ENCODE measurements at places on chromosomes 7 and 10.
A peak's percentile ranks its signal among the peaks of the same experiment; 100 is the strongest.

DNA sequence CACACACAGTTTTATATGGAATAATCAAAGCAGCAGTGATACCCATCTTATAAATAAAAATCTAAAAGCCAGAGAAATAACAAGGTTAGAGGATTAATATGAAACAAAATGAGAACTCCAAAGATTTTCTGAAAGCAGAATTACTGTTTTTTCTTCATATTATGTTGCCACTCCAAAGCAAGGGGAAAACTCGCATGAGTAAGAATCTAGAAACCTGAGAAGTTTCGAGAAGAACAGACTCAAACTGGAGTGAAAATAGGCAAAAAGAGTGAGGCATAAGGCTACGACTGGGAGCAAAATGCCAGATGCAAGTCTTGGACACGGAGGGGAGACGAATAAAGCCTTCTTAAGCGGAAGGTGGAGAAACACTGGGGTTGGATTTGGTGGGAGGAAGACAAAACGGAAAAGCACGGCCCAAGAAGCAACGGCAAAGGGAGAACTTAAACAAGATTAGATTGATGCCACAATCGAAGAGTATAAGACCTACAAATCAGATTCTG, 923 bp downstream of the TNPO3 start:
- DNase-seq = no peak

- DNase-seq = no peak
Measured at GRCh38 chr10:17219024-17219423, 9.0 kb upstream of the VIM start.

GRCh38 chr10:103040418-103040817, 122.3 kb downstream of the CNNM2 start:
- DNase-seq = peak; percentile 13

GRCh38 chr10:102444851-102445250, 6.5 kb downstream of the C10orf95 start:
- no peak for DNase-seq

DNA sequence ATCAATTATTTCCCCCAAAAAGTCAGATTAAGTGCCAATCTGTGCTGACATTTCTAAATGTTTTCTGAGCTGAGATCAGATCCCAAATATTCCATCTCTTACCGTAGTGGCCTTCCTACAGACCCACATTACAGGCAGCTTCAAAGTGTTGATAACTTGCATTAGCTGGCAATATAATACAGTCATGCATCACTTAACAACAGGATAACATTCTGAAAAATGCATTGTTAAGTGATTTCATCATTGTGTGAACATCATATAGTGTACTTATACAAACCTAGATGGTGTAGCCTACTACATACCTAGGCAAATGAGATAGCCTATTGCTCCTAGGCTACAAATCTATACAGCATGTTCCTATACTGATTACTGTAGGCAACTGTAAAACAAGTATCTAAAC, 22.4 kb downstream of the SLC25A13 start:
- DNase-seq = no peak

DNA sequence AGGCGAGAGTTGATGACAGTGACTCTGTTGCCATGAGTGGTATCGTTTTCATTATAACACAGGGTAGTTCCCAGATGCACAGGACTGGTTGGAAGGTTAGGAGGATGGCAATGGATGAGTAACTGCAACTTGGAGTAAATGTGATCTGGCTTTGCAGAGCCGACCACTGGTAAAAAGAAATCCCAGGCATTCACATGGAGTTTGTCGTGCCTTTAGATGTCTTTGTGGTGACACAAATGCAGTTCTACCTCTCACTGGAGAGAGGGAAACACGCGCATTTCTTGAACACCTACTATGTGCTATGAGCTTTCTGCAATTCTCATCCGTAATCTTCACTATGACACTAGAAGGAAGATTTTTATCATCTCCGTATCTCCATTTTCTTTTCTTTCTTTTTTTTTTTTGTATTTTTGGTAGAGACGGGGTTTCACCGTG, 1.7 kb upstream of the MNX1 start:
- DNase-seq = no peak

- DNase-seq = no peak
Measured at GRCh38 chr10:44382131-44382858, 2.6 kb downstream of the CXCL12 start.

DNA sequence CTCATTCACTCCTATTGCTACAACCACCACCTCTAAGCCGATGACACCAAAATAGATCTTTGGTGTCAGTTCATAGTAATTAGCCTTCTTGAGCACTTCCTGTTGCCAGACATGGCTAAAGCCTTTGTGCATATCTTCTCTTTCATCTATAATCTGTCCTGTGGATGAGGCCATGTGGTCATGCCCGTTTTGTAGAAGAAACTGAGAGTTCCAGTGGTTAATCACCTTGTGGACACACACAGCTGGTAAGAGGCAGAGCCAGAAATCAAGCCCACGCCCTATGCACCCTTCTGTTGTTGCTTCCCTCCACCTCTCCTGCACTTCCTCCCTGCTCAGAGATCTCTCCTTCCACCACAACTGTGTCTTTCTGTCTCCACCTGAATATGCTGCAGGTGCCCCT, 285.1 kb upstream of the PFKP start:
- no peak for DNase-seq

- no peak for DNase-seq
Measured at GRCh38 chr7:142788303-142789289, 17.8 kb downstream of the PRSS2 start.

- DNase-seq = no peak
Measured at GRCh38 chr10:99555825-99556523, 23.2 kb downstream of the NKX2-3 start.

DNA sequence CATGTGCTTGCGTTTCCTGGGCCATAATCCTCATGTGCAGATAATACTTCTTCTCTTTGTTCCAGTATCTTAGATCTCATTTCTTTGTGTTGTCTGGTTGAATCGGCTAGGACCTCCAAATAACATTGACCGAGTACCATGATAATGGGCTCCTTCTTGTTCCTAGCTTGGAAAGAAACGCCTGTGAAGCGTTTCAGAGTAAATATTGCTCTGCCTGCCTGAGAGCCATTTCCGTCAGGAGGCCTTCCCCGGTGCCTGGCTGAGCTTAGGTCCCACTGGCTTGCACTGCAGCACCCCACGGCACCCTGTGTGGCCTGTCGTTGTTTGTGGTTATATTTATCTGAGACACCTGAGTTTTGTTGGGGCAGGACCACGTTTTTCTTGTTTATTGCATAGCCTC, 17.7 kb downstream of the FOXK1 start:
- DNase-seq = no peak

DNA sequence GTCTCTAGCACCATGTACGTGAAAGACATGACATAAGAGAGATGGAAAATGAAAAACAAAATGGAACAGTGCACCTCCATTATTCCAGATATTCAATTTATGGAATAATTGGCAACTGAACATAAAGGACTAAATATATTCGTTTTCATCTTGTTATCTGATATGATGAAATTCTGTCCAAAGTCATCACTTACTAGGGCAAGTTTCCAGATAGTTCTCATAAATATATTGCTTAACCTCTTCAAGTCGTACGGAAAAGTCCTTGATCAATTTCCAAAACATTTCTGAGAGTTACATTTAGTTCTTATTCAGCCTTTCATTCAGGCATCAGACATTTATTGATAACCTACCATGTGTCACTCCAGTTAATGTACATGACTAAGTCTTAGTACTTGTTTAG, 185.2 kb downstream of the HGF start:
- DNase-seq = no peak

- DNase-seq = peak; percentile 23
Measured at GRCh38 chr7:30027065-30027456, 559 bp upstream of the FKBP14 start.

DNA sequence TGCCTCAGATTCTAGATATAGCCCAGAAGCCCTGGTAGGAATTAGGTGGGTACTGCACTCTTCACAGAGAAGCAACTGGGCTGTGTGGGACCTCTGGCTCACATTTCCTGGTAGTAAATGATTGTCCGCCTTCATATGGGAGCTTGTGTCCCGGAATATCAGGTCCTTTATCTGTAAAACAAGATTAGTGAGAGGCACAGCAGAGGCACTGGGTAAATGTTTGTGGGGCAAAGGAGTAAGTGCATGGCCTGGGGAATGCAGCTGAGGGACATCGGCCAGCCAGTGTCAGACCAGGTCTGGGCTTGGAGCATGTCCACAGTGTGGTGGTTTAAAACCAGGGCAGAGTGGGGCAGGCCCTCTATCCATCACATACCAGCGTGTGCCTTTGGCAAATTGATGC, 323.3 kb upstream of the ZMIZ1 start:
- DNase-seq = no peak

DNA sequence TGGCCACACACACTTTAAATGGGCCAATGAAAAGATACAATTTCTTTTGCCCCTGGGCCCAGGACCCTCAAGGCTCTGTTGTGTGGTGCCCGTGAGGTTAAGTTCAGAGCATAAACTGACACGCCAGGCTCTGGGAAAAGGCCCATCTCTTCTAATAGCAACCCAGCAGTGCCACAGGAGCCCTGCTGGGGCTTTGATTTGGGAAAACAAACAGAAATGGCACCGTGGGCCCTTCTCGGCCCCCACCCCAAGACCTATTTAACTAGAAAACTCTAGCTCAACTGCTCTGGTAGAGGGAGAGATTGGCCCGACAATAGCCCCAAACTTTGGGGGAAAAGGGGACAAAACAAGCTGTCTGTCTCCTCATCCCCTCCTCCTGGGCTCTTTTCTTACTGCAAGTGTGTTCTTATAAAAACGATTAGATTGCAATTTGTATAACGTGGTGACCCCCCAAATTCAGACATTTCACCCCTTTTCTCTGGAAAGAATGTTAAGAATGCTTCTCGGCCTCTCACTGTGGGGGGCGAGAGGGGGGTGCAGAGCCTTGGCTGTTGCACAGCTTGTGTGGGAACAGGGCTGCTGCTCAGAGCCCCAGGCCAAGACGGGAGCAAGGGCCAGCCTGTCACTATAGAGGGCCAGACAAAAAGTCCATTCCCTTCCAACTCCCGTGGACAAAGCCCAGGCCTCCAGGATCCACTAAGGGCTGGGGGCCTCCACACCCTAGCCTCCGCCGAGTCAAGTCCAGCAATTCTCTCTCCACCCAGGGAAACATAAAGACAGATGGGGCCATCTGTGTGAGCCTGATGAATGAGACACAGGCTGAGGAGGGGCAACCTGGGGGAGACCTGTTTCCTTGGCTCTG, 26.8 kb downstream of the DPCD start:
- DNase-seq = no peak

GRCh38 chr10:46225597-46225996, 61.2 kb upstream of the ANTXRL start:
- DNase-seq = no peak

DNA sequence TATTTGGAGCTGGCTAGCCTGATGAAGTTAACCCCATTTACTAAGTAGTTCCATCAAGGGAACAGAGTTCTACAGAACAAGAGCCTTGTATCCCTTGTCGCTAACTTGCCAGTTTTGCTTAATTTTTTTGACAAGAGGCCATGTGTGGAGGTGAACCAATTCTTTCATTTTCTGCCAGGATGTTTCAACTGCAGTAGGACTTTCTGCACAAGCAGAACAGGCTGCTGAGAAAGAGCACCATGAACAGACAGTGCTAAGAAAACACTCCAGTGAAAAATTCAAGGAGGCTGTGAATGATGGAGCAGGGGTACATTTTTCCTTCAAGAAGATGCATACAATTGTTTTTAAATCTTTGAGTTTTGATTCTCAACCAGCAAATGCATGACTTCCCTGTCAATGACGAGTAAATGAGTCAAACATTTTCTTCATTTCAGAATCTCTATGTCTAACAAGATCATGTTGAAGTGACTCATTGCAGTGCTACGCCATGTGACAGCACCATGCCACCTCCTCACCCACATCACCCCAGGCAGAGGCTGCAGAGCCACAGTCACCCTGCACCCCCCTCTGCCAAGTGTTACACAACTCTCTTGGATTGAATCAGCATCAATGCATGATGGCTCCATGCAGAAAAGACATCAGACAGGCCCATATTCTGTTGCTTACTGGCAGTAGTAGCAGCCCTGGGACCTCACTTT, 193.1 kb downstream of the COBL start:
- peak; percentile 95 for DNase-seq
